ENCODE measurements at places on chromosomes 6 and 20.

GRCh38 chr20:17904027-17904426, 64.6 kb downstream of the SNX5 start:
- no peak for DNase-seq

- no peak for DNase-seq
These were observed 358.2 kb downstream of the ARHGAP18 start for GRCh38 chr6:129351807-129352206.

- no peak for DNase-seq
These were observed 27.8 kb downstream of the SERPINB6 start for GRCh38 chr6:2943564-2943955.

DNA sequence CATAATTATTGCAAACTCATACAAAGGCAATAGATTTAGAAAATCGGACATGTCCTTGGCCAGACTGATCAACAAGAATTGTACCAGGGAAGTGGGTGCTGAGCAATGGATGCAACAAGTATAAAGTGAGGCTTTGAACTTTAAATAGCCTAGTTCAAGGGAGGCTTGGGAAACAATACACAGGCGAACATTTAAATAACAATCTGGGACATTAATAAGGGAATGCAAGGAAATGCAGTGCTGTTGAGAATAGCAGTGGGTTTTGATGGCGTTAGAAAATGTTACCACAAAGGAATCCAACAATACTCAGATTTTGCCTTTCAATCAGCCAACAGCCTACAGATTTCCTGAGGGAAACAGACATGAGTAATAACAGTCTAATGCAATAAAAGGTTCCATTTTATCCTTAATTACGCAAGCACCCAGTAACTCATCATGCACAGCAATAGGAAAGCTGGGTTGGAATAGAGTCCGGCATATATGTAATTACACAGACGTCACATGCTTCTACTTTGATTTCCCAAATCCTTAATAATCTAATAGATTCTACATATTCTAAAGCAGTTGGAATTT, 134.6 kb downstream of the PHACTR1 start:
- DNase-seq: peak; percentile 3

DNA sequence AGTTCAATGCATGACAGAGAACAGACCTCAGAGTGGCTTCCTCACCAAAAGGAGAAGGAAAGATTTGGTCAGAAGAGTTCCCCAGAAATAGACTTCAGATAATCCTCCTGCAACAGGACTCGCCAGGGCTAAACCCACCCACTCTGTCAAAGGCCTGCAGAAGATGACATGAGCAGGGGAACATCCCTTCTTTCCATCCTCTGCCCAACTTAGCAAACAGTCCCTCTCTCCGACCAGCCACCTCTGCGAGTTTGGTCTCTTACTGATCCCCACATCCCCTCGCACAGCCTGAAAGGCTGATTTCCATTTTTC, 7.5 kb downstream of the NFATC2 start:
- DNase-seq: no peak

DNA sequence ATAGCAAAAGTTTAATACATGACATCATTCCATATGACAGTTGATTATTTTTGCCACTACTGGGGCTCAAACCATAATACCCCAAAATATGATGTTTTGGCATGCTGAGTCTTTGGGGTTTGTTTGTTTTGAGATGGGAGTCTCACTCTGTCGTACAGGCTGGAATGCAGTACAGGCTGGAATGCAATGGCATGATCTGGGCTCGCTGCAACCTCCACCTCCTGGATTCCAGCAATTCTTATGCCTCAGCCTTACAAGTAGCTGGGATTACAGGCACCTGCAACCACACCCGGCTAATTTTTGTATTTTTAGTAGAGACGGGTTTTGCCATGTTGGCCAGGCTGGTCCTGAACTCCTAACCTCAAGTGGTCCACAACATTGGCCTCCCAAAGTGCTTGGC, 1.3 kb upstream of the MRS2 start:
- DNase-seq: peak; percentile 36

DNA sequence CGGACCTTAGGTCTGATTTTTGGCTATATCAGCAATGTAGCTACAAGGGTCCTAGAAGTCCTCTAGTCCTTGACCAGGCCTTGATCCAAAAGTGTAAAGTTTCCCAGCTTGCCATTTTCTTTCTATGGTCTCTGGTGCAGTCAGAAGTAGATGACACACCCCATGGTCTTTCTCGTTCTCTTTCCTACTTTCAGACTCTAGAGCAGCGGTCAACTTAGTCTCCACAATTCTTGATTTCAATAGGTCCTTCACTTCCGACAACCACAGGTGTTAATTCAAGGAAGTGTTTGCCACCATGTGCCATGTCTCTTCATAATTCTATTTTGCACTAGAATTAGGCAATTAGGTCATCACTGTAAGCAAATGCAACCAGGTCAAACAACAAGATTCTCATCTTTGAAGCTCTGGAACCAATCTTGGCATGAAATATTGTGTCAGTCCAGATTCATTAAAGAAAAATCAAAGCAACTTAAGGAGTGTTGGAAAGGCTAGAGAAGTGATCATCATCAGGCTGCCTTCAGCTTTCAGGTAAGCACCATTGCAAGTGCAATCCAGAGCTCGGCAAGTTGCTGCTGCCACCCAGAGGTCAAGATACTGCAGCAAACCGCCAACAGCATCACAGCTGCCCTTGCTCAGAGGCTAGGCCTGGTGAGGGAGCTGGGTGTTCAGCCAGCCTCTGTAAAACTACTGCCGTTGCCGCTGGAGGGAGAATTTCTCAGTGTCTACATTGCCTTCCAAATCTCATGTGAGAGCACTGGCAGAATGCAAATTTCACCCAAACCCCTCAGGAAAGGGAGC, 5.6 kb upstream of the SYNE1 start:
- peak; percentile 38 for DNase-seq

DNA sequence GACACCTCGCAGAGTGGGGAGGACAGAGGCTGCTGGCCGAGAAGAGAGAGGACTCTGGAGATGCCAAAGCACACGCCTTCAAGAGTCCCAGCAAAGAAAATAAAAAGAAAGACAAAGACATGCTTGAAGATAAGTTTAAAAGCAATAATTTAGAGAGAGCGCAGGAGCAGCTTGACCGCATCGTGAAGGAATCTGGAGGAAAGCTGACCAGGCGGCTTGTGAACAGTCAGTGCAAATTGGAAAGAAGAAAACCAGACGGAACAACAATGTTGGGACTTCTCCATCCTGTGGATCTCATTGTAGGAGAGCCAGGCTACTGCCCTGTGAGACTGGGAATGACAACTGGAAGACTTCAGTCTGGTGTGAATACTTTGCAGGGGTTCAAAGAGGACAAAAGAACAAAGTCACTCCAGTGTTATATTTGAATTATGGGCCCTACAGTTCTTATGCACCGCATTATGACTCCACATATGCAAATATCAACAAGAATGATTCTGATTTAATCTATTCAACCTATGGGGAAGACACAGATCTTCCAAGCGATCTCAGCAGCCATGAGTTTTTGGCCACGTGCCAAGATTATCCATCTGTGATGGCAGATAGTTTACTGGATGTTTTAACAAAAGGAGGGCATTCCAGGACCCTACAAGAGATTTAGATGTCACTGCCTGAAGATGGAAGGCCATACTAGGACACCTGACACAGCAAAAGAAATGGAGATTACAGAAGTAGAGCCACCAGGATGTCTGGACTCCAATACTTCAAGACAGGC, 52.2 kb downstream of the REV3L start:
- DNase-seq: no peak

GRCh38 chr6:157089851-157090250, 233.5 kb downstream of the TMEM242 start:
- DNase-seq: peak; percentile 23

GRCh38 chr6:144298916-144299315, 13.8 kb downstream of the UTRN start:
- no peak for DNase-seq

DNA sequence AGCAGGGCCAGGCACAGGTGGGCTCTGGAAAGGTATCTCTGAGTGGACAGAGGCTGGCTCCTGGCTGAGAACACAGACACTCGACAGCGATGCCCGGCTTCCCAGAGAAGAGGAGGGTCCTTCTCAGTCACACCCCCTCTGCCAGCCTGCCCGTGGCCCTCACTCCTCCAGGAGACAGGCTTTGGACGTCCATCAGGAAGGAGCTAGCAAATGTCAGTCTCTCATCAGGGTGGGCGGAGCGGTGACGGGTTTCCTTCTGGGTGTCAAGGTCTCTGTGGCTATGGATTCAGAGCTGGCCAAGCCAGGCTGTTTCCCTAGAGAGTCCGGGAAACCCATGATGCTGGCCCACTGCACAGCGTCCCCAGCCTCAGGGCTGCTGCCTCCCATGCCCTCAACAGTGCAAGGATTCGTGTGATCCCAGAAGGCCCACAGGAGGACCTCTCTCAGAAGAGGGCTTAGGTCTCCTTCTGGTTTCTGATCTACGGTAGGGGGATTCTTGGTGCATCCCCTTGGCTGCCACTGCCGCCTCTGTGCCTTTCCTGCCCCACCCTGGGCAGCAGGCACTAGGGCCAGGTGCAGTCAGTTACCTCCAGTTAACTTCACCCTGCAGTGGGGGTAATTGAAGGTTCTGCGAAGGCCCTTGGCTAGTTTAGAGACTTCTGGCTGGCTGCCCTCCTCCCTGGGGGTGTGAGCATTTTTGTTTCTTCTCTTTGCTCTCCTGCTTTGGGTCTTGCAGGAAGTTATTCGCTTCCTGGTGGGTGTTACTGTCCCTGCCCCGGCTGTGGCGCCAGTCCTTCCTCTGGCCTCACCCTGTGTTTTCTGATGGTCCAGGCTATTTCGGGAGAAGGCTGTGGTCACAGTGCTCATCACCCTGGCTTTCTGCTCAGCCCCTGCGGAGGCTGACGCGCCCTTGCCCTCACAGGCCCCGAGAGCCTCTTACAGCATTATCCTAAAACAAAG, 80.2 kb downstream of the CDH4 start:
- no peak for DNase-seq

GRCh38 chr20:15033891-15034290, 696.5 kb upstream of the FLRT3 start:
- no peak for DNase-seq

- no peak for DNase-seq
These were observed 12.1 kb downstream of the DEF6 start for GRCh38 chr6:35309611-35310264.

DNA sequence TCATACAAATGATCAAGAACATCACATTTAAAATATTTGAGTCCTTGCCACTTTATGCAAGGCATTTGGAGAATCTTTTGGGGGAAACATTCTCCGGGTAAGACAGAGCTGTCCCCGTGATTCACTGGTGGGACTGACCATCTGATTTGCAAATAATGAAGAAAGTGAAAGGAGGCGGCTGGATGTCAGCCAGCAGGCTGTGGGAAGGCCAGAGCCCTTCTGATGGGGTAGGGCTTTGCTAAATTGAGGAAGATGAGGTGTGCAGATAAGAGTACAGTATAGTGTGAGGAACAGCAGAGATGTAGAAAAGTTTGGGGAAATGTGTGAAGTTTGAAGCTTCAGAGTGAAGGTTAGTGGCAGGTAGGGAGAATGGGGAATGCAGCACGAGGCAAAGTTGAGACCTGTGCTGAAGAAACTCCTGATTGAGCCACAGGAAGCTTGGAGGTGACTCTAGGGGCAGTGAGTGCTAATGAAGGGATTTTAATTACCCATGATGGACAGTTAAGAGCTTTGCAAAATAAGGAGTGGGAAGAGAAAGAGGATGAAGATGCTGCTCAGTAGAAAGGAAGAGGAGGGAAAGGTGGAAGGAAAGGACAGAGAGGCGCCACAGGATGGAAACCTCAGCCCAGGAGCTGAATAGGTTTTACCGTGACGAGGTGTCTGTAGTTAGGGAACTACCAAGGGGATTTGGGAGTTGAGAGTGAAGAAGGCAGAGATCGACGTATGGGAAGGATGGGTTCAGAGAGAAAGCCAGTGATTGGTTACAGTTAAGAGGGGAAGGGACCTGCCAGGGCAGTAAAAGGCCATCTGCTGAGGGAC, 68.7 kb downstream of the SNX9 start:
- DNase-seq: no peak

DNA sequence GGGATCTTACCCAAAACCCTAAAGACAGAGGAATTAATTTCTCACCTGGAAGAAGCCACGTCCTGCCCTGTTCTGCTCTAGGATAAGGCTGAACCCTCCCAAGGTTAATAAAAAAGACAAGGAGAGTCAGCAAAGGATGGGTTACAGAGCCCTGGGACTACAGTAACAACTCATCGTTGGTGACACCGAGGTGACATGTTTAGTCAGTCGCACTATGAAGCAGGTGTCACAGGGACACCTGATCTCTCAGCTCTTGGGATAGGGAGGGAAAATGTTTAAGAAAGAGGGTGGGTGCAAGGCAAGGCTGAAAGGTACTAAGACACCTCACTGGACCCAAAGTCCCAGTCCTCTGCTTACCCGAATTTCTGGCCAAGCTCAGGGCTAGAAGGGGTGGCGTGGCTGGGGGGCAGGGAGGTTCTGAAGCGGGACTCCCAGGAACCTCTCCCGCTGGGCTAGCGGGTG, 562 bp downstream of the MOCS1 start:
- no peak for DNase-seq

DNA sequence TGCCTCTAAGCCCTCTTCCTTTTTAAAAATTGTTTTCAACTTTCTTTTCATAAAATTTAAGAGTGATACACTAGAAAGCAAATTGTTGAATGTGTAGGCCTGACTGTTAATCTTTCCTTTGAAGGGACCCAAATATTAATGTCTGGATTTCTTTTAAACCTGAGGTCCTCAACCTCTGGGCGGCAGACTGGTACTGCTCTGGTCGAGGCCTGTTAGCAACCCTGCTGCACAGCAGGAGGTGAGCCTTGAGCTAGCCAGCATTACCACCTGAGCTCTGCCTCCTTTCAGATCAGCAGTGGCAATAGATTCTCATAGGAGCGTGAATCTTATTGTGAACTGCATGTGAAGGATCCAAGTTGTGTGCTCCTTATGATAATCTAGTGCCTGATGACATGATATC, 191.2 kb downstream of the MANEA start:
- DNase-seq: no peak

GRCh38 chr6:68052234-68052633, 582.8 kb upstream of the ADGRB3 start:
- no peak for DNase-seq

GRCh38 chr6:32519118-32519909, 10.8 kb downstream of the HLA-DRB5 start:
- no peak for DNase-seq

- DNase-seq: no peak
These were observed 26.1 kb downstream of the NPEPL1 start for GRCh38 chr20:58718729-58719128.

DNA sequence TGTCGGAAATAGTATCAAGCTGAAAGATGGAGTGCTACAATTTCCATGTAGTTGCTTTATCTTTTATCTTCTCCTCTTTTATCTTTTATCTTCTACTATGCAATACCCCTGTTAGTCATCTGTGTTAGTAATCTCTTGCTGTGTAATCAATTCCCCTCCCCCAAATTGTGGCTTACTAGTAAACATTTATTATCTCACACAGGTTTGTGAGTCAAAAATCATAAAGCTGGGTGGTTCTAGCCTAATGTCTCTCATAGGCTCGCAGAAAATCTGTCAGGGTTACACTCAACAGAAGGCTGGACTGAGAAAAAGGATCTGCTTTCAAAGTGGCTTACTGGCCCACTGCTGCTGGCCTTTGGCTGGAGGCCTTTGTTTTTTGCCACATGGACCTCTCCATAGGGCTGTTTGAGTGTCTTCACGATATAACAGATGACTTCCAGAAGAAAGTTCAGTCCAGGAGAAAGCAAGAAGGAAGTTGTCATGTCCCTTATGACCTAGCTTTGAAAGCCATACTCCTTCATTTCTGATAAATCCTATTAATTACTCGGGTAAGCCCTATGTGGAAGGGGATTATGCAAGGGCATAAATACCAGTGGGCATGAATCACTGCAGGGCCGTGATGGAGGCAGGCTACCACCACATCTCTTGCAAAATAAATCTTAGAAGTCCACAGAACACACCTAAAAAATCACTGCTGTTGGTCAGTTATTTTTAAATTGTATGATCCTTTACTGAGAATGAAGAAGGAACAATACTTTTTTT, 24.5 kb upstream of the PTCHD4 start:
- DNase-seq: no peak

GRCh38 chr20:24628985-24629384, 159.6 kb downstream of the SYNDIG1 start:
- no peak for DNase-seq
